Cardiac septum (tissue), 1 donor: ENCODE measurements at places on chromosomes 3 and 15. TPM values are rescaled to one million over a fixed set of nuclear protein-coding genes. Genes with fewer than 3 reads are reported as not detected.

PROK2 gene
- total RNA-seq, result 1.3 TPM

NOX5 gene
- total RNA-seq, result not detected

- DNase-seq, result no peak
These were observed 82.8 kb upstream of the TNIK start for GRCh38 chr3:171542976-171543375.

DNA sequence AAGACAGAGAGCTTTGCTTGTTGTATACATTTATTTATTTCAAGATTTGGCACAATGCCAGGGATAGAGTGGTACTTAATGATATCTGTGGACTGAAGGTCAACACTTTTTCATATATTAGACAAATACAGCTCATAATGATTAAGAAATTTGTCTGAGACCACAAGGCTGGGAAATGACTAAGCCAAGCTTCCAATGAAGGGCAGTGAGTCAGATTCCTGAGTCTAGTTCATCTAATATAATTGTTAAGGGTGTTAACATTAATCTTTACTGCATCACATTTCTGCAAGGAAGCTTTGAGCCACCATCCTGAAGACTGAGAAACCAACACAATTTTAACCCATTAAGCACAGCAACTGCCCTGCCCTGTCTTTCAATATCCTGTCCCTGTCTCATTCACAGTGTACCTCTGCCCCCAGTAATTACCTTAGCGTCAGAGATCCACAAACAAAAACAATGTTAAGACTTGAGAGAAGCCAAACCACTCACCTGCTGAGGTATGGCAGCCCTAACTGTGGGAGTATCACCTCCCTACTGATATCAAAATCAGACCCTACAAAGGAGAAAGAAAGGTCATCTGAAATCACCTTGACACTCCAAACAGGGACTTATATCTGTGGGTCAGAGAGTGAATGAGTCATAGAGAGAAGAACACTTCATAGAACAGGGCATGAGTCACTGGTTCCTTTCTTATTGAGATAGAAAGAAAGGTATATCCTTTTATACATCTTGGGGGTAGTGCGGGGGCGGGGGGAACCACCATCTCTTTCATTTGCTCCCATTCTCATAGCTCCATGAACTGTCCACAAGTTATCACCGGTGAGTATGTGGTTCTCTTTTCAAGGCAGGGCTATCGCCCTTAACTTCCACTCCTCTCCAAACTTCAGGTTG lies 74.7 kb downstream of the MAGI1 start:
- DNase-seq, result no peak

DNA sequence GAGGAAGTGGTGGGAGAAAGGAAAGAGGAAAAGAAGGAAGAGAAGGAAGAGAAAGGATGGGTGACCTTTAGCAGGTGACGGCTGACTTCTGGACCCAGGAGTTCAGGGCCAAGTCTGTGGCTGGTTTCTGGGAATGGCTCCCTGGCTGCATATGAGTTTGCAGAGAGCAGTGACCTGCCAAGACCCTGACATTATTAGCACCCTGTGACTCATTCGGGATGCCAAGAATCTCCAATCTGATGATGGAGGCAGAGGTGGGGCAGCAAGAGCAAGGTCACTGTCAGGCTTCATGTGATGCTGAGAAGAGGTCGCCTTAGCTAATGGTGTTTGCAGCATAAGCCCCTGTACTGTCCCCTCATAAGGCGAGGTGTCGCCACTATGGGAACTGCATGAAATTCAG lies 42.6 kb downstream of the MYZAP start:
- no peak for DNase-seq

- DNase-seq, result no peak
These were observed 173.8 kb upstream of the TLE3 start for GRCh38 chr15:70271422-70272088.

DNA sequence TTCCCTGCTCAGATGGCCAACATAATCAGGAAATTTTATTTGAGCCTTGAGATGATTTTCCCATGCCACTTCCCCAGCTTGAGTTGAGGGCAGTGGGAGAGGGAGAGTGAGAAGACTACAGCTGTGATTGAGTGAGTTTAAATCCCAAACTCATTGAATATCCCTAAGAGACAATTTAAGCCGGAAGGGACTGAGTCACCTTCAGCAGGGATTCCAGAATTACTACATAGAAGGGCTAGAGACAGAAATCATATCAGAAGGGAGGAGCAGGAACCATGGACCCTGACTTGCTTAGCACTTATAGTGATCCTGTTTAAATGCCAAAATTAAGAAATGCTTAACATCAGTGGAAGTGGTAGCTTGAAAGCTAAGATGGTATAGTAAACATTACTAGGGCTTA lies 312.2 kb upstream of the SLCO3A1 start:
- DNase-seq, result no peak
